ENCODE measurements at places on chromosomes 16 and 17.

GRCh38 chr17:57988301-57989250, 522 bp upstream of the VEZF1 start:
- DNase-seq: no peak

DNA sequence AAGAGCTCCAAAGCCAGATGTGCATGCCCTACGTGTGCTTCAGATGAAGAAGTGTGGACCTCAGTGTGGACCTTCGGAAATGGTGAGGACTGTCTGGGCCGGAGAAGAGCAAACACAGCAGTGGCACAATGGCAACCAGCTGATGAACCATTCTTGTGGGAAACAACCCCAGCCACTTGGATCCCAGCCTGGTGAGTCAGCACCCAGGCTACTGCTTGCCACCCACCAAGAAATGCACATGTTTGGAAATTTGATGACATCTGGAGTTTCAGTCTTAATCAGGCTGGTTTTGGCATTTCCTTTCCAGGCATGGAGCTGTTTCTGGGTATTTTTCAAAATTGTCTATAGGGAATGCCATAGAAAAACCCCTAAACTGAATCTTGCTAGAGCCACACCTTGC, 42.7 kb downstream of the DYNLRB2 start:
- no peak for DNase-seq

GRCh38 chr17:2909846-2910234, 113.6 kb downstream of the RAP1GAP2 start:
- no peak for DNase-seq

- DNase-seq: no peak
Observed at GRCh38 chr16:27728691-27729090, 178.7 kb downstream of the KATNIP start.

- DNase-seq: peak; percentile 8
Observed at GRCh38 chr16:84266451-84266850, 26.6 kb upstream of the KCNG4 start.

DNA sequence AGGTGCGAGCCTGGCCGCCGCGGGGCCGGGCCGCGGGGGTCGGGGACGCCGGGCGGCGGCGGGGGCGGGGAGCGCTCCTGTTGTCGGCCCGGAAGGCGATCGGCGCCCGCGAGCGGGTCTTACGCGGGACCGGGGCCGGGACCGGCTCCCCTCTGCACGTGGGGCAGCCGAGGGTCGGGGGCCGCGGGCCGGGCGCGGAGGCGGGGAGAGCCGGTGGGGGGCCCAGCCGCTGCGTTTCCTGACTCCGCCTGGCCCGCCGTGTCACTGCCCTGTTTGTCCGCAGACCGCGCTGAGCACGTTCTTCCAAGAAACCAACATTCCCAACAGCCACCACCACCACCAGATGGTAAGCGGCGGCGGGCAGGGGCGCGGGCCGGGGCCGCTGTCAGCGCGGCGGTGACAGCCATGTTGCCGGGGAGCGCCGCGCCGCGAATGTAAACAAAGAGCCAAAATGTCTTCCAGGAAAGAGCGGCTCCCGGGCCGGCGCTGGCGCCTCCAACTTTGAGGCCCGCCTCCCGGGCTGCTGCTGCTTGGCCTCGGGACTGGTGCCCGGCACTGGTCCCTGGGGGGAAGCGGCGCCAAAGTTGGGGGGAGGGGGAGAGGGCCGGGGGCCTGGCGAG, 586 bp downstream of the UBALD2 start:
- DNase-seq: no peak

GRCh38 chr17:35298639-35299038, 55.8 kb downstream of the SLFN5 start:
- no peak for DNase-seq

DNA sequence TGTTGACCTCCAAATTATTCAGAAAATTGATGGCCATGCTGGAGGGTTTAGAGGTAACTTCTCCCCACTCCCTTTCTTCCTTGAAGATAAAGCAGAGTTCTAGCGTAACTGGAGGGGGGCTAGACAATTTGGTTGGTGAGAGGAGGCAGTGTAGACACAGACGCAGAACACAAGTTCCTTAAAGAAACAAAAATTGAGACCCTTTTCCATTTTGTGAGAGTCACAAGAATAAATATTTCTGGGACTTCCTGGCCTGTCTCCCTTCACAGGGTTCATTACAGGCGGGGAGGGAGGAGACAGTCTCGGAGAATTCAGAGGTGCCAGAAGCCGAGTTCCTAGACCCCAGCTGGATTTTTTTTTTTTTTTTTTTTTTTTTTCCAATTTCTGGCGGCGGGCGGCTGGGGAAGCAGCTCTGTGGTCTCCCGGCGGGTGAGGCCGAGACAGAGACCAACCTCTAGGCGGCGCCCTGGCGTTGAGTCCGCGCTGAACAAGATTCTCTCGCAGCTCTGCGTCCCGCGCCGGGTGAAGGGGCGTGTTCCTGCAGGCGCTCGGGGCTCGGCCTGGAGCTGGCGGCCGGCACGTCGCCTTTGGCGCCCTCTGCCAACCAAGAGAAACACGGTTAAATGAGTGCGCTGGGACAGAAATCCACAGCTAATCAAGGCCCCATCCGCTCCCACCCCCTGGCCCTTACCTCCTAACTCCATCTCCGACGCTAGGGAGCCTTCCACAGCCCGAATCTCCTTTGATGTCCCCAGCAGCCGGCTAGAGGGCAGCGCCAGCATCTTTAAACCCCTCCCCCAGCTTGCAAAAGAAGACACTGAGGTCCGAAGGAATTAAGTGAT, 10.2 kb upstream of the HOXB9 start:
- no peak for DNase-seq

DNA sequence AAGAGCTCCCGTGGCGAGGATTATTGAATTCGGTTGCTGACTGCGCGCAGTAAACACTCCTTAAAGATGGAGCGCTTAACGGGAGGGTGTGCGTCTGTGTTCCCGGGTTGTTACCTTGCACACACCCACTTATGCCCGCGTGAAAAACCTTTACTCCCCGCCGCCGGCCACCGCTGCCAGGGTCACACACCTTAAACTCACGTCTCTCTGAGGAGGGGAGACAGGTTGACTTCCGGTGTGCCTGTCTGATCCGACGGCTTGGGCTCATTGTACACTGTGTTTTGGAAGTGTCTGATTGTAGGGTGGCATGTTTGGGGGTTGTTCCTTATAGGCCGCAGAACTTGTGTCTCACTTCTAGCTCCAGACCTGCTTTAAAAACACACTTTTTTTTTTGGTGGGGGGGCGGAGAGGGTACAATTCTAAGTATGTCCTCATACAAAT, 66.8 kb downstream of the KPNA2 start:
- no peak for DNase-seq

- DNase-seq: no peak
Observed at GRCh38 chr17:4938688-4939545, 929 bp downstream of the SLC25A11 start.

GRCh38 chr16:85246473-85246872, 134.2 kb upstream of the CIBAR2 start:
- DNase-seq: no peak

GRCh38 chr16:445566-445965, 20.1 kb downstream of the RAB11FIP3 start:
- DNase-seq: no peak

- DNase-seq: no peak
Observed at GRCh38 chr16:11593581-11593980, 6.9 kb upstream of the LITAF start.

GRCh38 chr17:9728005-9728404, 63.4 kb downstream of the DHRS7C start:
- DNase-seq: no peak

GRCh38 chr16:14444979-14445810, 184.9 kb downstream of the PARN start:
- DNase-seq: no peak

DNA sequence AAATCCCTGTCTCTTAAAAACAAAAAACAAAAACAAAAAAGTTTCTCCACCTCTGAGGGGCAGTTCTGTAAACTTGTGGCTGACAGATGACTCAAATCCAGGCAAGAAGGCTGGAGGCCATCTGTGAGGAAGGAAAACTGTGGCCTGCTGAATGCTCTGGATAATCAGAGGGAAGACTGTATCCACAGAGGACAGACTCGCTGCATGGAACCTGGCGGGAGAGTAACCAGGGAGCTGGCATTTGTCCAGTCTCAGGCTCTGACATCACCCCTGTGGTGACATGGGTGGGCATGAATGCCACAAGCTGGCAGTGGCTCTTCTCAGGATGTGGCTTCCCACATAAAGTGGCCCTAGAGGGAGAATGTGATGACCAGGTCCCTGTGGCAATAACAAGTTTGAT, 2.8 kb upstream of the KSR1 start:
- DNase-seq: no peak

- DNase-seq: no peak
Observed at GRCh38 chr17:4179071-4179470, 36.1 kb downstream of the CYB5D2 start.

DNA sequence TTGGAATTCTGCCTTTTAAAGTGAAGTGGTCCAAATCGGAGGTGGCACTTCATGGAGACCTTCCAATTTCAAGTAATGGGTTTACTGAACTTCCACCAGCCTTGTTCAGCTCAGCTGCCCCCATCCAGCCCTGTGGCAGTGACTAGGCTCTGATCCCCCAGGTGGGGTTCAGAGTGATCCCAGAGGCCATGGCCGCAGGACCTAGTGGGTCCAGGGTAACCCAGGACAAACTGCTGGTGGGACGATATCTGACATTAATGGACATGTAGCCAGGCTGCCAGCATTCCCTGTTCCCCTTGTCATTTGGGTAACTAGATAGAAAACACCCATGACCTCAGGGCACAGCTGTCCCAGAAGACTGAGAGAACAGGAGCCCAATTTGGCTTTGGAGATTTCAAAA, 209.9 kb downstream of the GSG1L start:
- DNase-seq: no peak

- DNase-seq: no peak
Observed at GRCh38 chr17:82291582-82292250, 18.2 kb upstream of the CSNK1D start.

- DNase-seq: no peak
Observed at GRCh38 chr17:82449131-82449882, 1.2 kb downstream of the CYBC1 start.

GRCh38 chr16:71407731-71408130, 34.1 kb downstream of the TLE7 start:
- DNase-seq: no peak

Data from NCI-H187 (cell line).